Effector CD4-positive, alpha-beta T cell (primary cell): ENCODE measurements at places on chromosomes 3 and 15.

- no peak for DNase-seq
These were observed 142.0 kb upstream of the PDZRN3 start for GRCh38 chr3:73766599-73767381.

DNA sequence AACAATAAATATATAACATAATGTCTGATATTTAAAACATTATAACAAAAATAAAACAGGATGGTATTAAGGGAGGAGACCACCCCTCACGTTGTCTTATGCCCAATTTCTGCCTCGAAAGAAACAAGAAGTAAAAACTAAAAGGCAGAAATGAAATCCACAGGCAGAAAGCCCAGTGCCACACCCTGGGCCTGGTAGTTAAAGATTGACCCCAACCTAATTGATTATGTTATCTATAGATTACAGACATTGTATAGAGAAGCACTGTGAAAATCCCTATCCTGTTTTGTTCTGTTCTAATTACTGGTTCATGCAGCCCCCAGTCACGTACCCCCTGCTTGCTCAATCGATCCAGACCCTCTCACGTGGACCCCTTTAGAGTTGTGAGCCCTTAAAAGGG is 22.3 kb upstream of the ACP3 start:
- DNase-seq, result no peak

DNA sequence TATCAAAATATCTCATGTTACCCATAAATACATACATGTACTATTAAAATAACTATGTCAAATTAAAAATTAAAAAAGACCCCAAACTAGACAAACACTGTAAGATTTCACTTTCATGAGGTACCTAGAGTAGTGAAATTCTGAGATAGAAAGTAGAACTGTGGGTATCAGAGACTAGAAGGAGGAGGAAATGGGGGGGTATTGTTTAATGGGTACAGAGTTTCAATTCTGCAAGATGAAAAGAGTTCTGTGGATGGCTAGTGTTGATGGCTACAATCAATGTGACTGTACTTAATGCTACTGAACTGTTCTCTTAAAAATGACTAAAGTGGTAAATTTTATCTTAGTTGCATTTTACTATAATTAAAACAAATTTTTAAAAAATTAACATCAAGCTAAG is 36.6 kb downstream of the RFX7 start:
- no peak for DNase-seq

DNA sequence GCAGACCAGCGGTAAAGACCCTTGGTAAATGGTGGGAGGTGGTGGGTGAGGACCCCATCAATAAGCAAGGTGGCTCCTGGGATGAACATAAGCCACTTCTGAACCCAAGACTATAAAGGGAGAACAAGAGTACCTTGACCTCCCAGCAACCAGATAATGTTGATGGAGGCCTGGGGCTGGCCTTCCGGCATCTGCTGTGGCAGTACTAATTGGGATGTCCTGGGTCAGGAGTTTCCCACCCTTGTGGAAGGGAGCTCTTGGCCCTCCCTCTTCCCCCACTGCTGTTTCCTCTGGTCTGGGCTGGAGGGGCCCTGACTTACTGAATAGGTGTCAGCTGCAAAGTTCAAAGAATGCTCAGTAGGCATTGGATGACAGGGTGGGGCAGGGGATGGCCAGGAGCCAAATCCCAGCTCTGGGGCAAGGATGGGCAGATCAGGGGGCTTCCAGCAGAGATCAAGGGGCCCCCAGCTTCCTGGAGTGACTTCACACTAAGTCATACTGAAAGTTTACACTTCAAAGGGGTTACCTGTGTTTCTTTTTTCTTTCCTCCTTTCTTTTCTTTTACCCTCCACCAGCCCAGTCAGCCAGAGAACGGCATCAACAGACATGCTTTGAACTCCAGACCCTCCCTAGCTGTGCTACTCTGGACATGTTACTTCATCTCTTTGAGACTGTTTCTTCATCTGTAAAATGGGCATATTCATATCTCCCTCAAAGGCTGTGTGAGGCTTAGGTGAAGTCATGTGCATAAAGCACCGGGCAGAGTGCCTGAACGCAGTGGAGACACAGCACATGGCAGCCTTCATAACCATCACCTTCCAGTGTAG is 1.5 kb downstream of the RBP1 start:
- DNase-seq, result no peak

- DNase-seq, result no peak
These were observed 1.2 kb downstream of the VILL start for GRCh38 chr3:37991823-37992222.

GRCh38 chr3:129226374-129226773 is 23.0 kb upstream of the COPG1 start:
- no peak for DNase-seq

DNA sequence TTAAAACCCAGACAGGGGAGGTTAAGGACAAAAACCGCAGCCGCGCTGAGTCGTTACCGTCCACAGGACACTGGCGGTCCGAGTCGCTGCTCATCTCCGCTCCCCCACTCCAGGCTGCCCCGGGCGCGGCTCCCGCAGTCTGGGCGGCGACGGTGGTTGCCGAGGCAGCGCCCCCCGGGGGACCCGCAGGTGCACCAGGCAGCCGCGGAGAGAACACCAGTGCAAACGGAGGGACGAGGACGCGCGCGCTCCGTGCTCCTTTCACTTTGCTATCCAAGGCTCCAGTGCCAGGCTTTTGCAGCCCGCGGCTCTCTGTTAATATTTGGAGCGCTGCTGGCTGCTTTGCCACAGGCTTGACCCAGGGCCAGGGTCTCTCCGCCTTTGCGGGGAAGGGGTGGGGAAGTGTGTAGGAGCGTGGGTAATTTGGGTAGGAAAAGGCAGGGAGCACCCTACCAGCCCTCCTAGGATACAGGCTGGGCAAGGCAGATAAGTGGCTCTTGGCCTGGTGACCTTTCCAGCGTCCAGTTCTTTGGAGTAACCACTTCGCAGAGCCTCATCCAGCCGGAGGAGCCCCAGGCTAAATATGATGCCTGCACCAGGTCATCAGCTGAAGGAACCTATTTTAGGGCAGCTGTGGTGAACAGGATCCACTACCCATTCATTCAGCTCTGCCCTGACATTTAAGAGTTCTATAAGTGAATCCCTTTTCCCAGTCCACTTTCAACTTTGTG is at the start of gene GADL1:
Gene GADL1 (minus strand): TSS at position 141 of the 731 bp plus-strand sequence. CDS start 47 bp downstream, at position 94.
- no peak for DNase-seq

DNA sequence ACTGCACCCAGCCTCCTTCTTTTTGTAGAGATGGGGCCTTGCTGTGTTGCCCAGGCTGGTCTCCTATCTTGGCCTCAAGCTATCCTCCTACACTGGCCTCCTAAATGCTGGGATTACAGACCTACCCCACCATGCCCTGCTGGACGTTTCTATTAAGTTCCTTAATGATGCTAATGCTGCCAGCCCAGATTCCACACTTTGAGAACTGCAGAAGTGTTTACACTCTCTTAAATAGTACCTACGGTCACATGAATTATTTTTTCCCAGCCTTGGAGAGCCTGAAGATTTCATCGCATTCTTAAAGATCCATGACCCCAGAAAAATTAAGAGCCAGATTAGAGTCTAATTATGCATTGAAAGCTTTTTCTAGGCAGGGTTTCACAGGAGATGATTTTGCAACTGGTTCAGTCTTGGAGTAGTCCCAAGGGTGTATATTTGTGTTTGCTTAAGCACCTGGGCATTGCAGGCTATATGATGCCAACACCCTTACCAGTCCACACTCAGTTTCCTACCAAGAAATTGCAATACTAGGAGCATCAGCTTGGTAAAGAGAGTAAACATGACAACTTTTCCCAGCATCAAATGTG is 36.6 kb downstream of the TM4SF4 start:
- no peak for DNase-seq

GRCh38 chr3:182973047-182973446 is 7.3 kb downstream of the DCUN1D1 start:
- no peak for DNase-seq

DNA sequence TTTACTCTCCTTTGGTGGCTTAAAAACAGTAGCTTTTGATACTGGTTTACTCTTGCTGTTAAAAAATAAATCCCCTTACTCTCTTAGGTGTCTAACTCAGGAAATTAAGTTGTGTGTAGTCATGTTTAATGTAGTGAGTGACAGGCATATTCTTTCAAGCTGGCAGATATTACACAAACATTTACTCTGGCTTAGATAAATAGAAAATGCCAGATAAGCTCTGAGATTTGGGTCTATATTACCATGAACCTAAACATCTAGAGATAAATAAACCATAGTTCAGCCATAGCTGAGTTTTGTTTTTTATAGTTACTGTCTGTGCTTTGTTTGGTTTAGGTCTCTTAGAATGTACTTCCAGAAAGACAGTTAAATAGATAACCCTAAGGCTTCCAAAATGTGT is 2.4 kb downstream of the SEMA6D start:
- no peak for DNase-seq

DNA sequence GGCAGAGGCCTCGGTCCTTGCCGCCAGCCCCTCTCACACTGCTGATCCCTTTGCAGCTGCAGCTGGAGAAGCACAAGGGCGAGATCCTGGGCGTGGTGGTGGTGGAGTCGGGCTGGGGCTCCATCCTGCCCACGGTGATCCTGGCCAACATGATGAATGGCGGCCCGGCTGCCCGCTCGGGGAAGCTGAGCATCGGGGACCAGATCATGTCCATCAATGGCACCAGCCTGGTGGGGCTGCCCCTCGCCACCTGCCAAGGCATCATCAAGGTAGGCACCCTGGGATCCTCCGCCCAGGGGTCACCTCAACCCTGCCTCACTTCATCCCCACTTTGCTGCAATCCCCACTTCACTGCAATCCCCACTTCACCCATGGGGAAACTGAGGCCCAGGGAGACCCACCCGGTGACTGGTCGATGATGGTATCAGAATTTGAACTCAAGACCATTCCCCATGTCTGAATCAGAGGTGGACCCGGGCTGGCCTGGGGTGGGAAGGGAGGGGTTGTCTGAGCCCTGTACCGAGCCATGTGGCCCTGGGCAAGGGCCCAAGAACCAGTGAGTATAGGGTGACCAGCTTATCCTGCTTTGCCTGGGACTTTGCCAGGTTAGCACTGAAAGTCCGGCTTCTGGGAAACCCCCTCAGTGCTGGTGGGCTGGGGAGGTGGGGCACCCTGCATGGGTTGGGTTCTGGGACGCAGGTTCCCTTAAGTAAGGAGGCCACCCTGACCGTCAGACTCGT is 162.9 kb downstream of the NSMCE3 start:
- no peak for DNase-seq

DNA sequence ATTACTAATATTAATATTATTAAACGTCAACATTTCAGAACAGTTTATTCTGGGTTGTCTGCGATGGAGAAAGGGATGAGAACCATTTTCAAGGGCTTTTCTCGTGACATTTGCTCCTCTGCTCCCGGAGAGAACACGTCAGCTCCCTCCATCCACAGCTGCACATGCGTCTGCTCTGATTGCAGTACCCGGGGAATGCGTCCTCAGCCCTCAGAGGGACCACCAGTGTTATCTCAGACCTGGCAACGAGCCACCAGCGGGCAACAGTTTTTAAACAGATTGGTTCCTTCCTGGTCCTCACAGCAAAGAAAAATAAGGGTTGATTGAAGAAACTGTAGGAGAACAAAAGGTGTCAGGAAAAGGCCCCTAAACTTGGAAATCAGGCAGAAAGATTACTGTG is 202.2 kb upstream of the ADAMTS9 start:
- DNase-seq, result no peak

- no peak for DNase-seq
These were observed 69.7 kb upstream of the POMGNT2 start for GRCh38 chr3:43175541-43175940.

DNA sequence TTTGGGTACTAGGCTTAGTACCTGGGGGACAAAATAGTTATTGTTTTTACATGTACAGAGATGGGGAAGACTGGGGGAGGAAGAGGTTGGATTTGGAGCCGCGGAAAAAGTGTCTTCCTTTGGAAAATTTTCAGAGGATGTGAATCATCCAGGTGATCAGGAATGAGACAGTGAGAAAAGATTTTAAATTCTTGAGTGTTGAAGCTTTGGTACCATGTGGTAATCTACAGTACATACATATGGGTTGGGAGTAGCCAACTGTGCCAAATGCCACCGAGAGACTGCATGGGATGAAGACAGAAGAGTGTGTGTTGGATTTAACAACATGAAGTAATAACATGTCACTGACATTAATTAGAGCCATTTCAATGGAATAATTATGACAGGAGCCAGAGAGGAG is 1238.2 kb downstream of the ROBO1 start:
- no peak for DNase-seq

DNA sequence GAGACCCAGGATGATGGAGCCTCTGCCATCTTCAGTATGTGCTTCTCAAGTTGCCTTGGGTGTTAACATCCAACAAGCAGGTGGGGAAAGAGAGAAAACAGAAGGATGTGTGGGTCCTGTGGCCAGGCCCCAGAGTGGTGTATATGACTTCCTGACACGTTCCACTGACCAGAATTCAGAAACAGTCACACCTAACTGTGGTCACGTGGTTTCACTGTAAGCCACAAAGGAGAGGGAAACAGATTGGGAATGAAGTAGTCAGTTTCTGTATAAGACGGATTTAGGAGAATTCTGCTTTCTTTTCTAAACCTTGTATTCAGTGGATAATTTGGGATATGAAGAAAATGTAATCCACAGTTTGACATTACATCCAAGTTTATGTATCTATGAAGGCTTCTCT is 454.1 kb upstream of the IL12A start:
- no peak for DNase-seq

GRCh38 chr3:183013856-183014255 is 33.5 kb upstream of the DCUN1D1 start:
- no peak for DNase-seq

GRCh38 chr3:63324621-63325020 is 46.5 kb downstream of the SYNPR start:
- no peak for DNase-seq

GRCh38 chr3:167441256-167441655 is 32.6 kb downstream of the SERPINI2 start:
- no peak for DNase-seq

GRCh38 chr15:52559022-52559421 is 9.8 kb downstream of the ARPP19 start:
- DNase-seq, result no peak

DNA sequence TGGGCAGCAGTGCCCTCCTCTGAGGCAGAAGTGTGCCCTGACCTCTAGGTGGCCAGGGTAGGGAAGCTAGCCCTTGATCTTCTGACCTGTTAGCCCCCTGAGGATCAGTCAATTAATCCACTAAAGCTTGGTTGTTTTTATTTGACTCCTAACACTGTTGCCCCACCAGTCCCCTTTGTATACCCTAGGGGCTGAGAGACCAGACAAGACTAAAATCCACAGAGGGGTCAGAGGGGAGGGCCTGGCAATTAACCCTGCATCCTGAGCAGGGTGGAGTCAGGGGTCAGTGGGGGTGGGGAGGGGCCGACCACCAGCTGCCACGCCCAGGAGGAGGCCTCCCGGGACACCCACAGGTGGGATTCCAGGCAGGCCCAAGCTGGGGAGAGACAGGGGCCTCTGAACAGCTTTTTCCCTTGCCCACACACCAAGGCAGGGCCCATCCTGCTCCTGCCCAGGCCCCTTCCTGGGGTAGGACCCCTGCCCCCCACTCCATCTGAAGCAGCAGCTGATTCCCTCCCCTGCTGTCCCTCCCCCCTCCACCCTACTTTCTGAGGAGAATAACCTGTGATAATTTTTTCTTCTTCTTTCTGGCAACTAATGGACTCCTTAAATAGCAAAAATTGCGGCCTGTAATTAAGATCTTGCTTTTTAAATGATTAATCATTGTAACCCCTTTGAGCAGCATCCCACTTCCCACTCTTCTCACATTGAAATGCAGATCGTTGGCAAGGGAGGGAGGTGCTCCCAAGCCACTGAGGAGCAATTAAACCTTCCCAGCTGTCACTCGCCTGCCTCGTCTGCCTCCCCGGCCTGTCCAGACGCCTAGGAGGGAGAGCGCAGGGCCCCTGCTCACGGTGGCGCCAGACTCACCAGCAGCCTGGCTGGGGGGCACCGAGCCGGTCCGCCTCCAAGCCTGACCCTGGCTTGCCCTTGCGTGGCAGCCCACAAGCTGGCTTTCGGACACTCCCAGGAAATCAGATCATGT is 51.9 kb downstream of the RHCG start:
- DNase-seq, result no peak
